Stimulated activated CD8-positive, alpha-beta memory T cell treated with anti-CD3 and anti-CD28 coated beads, Interleukin-7, amount 100 ng/mL, for 4 hours (primary cell): ENCODE measurements at places on chromosomes 12 and 14.

DNA sequence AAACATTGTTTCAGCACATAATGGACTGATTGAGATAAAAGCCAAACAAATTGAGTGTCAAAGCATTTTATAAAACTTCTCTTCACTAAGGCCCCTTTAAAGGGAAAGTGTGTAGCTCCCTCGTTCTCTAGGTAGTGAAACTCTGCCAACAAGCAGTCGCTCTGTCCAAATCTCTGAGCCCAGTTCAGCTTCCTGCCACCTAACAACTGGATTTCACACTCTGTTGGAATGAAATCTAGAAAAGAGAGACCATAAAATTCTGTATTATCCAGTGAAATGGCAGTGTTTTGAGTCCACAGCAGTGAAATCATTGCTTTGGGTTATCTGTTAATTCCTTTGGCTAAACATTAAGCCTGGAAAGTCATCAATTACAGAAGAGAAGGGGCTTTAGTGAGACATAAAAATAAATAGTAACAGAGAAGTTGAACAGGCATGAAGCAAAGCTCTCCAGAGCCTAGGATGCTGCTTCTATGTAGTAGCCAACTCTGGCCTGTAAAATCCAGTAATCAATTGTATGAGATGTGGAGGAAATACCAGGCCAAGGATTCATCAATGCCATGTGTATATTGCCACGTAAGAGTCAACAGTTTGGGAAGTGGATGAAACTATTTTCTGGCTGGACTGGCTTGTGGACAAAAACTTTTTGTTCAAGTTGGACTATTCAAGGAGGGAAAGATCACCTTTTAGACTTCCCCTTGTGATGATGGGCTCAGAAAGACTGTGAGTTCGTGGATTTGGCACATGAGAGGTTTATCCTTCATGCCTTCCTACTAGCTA lies 122.5 kb downstream of the WIF1 start:
- no peak for DNase-seq

GRCh38 chr12:6828781-6829535 lies 751 bp downstream of the P3H3 start:
- DNase-seq = peak; percentile 35

DNA sequence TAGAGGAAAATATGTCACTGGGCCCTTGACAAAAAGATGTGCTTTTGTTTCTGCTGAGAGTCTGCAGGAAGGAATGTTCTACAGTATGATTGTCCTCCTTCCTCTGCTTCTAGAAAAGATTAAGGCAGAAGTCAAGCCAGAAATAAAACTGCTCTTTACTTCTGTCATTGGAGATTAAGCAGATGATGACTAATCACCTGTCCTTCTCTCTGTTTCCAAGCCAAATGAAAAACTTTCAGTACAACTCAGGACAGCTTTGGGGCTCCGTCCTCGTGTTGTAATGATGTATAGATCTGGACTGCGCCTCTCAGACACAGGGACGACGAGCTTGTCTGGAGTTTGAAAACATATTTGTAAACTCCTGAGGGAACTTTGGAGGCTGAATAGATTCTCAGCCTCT lies 159.3 kb downstream of the DYRK2 start:
- DNase-seq = no peak

GRCh38 chr12:44618946-44619345 lies 257.2 kb downstream of the NELL2 start:
- DNase-seq = no peak

- no peak for DNase-seq
These were observed 202.0 kb upstream of the LHX5 start for GRCh38 chr12:113673458-113674238.

GRCh38 chr14:22551605-22551997 lies 37.4 kb downstream of the DAD1 start:
- DNase-seq = no peak

GRCh38 chr14:20219033-20219432 lies 4.5 kb upstream of the OR11H6 start:
- DNase-seq = no peak

- peak; percentile 65 for DNase-seq
These were observed 155.5 kb downstream of the PRKCH start for GRCh38 chr14:61476754-61477410.

GRCh38 chr12:29225834-29226233 lies 76.8 kb downstream of the FAR2 start:
- no peak for DNase-seq

DNA sequence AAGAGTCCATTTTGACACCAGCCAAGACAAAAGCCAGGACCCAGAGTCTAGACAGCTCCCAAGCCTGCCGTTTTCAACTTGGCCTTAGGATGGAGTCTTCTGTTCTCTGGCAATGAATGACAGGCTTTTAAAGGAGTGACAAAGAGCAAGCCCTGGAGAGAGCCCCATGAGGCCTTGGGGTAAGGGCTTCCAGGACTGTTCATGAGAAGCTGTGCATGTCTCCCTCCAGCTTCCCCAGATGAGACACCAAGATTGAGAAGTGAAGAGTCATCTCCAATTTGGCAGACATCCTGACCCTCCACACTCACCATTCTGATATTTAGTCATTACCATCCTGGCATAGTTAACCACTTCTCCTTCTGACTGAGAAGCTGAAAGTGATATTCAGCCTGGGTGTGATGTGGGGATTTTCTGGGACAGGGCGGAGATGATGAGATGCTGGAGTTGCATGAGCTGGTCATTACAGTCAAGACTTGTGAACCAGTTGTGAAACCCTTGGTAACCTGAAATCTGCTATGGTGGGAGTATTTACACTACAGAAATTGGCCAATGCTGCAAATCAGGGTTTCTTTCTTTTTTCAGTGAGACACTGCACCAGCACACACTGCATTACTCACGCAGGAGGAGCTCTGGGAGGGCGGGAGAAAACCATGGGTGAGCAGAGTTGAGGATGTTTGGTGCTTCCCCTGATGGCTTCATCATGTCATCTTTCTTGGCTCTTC lies 77.8 kb downstream of the VCPKMT start:
- DNase-seq = no peak

GRCh38 chr14:69543341-69544115 lies 31.1 kb downstream of the CCDC177 start:
- DNase-seq = peak; percentile 7
